ENCODE measurements at places on chromosomes 16 and 17.

DNA sequence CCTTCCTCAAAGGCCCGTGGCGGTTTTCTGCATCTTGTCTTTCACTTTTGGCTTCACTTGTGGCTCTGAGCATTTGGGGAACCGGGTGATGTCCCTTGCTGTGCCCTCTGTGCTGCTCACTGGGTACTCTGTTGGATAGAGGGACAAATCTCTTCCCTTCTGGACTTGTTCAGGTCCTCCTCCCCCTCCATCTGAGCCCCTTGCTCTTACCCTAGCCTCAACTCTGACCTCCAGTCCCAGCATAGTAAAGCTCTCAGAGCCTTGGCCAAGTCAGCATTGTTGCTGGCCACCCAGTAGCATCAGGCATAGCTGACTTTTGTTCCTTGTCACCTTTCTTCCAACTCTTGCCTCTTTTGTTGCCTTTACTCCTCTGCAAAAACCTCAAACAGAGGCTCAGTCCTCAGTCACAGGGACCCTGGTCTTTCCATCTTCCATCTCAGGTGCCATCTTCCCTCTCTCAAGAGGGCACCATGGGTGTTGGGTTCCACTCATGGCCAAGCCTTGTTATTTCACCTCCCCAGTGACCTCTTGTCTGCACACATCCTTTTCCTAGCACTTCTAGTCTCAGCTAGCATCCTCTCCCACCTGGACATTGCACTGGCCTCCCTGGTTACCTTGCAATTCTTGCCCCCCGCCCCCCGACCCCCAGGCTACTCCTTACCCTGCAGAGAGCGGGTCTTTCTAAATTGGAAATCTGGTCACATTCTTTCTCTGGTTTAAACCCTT lies 393 bp upstream of the PSMB10 start:
- peak; percentile 70 for DNase-seq

DNA sequence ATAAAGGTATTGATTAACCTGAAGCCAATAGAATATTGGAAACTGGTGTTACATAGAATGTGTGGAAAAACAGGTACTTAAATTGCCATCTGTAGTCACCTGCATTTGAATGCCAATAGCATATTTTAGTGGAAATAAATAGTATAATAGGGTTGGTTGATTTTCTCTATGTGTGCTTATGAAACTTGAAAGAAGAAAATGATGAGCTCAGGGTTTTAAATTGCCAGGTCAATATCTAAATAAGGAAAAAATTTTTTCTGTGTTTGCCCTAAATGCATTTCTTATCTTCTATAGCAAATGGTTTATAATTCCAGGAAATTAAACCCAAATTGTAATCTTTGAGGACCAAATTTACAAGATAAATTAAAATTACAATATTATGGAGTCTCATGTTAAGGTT lies 626.6 kb downstream of the CDH8 start:
- DNase-seq = no peak

DNA sequence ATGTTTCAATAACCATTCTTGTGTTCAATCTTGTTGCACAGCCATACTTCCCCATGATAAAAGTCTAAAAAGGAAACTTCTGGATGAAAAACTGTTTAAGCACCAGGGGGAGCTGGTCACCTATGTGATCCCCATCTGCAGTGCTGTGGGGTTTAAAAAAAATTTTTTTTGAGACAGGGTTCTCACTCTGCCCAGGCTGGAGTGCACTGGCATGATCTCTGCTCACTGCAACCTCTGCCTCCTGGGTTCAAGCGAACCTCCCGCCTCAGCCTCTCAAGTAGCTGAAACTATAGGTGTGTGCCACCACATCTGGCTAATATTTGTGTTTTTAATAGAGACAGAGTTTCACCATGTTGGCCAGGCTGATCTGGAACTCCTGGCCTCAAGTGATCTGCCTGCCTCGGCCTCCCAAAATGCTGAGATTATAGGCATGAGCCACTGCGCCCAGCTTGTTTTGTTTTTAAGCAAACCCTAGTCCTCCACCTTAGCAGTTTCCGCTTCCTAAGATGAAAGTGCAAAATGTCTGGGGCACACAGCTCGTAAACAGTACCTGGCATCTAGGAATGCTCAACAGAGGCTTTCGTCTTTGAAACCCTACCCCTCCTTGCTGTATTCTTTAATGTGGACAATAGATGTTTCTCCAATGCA lies 25.4 kb downstream of the DNAJA2 start:
- DNase-seq = peak; percentile 48

DNA sequence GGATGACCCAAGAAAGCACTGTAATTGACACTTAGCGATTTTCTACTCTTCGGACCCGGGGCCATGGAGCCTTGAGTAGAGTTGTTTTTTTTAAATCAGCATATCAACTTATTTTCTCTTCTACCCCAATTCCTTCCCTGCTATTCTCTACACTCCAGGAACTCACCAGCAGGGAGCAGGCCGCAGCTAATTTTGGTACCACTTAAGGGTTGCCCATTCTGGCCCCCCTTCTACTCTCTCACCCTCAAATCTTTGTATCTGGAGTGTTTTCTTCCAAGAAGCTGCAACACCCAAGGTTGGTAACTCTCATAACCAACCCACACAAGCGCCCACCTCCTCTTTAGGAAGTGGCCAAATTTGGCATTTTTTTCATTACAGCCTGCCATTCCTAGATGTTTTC lies 5.5 kb upstream of the ERAL1 start:
- no peak for DNase-seq

DNA sequence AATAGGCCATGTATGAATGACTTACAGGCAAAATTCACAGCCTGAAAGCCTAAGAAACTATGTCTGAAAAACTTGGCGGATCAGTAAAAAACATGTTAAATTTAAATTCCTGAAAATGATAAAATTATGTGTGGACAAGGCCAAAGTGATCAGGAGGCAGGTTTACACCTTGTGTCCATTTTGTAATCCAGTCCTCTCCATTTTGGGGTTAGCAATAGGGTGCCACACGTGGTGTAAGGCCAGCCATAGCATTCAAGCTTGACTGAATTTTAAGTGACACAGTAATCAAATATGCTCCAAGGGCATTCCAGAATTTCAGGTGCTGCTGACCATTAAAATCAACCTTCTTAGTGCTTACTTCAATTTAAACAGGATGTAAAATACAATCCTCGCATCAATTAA lies 2.7 kb downstream of the RNF43 start:
- DNase-seq = no peak

DNA sequence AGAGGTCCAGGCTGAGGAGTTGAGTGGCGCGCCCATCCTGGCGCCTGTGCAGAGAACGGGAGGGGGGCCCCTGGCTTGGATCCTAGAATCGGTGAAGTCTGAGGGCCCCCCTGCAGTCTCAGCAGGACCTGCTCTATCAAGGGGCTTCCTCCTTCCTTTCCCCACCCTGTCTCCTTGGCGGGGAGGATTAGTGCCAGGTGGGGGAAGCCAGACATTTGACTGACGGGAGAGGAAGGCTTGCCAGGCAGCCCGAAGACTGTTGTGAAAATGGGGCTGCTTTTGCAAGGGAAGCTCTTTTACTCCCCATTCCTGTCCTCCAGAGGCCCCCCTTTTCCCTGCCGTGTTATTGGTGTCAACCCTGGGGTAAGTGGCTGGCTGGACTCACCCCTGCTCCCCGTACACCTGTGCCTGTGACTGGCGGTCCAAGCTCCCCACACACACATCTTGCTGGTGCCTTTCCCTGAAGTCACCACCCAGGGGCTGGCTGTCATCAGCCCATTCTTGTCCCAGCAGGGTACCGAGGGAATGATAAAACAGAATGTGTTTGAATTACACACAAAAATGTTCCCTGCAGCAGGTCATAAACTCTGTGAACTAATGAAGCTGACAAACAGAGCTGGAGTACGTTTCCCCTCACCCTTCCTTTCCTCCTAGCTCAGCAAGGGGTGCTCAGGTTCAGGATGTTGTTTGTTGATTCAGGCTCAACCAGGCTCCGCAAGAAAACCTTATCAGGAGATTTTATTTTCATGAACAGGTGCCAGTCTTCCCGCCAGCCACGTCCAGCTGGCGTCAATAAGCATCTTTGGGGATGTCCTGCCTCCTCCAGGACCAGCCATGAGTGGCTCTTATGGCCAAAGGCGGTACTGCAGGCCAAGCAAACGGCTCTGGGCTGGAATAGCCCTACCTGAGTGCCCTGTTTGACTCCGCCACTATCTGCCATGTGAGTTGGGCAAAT lies 4.4 kb upstream of the ARMC7 start:
- no peak for DNase-seq

GRCh38 chr17:75723171-75723930 lies 2.1 kb downstream of the ITGB4 start:
- DNase-seq = no peak

Data from stimulated activated CD4-positive, alpha-beta T cell treated with anti-CD3 and anti-CD28 coated beads, Interleukin-12 subunit alpha, Interleukin-12 subunit beta, amount 100 ng/mL, for 48 hours (primary cell).